ENCODE measurements at places on chromosomes 5 and 9.

GRCh38 chr5:127518319-127518621 is 830 bp downstream of the PRRC1 start:
- DNase-seq: peak; percentile 43

GRCh38 chr5:134581241-134581981 is 51.2 kb downstream of the SAR1B start:
- DNase-seq: no peak

- DNase-seq: no peak
These were observed 257.1 kb downstream of the FBXL7 start for GRCh38 chr5:15757103-15757502.

GRCh38 chr9:19552282-19553105 is 143.7 kb downstream of the ACER2 start:
- DNase-seq: no peak

DNA sequence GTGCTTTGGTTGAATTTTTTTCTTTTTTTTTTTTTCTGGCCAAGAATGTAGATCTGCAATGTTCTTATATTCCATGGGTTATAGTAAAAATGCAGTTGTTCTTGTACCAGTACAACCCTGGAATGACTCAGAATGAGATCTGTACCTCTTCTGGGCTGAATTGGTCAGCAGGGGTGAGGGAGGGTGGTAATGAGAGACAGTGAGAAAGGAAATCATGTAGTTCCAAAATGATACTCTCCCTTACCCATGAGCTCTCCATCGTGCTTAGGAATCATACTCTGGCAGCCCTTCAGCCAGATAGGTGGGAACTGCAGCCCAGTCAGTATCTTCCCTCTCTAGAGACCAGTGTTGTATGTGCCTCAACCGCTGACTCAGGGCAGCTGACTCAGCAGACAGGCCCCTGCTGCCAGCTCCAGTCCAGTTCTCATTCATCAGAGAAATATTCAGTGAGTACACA is 2.1 kb upstream of the GLIS3 start:
- DNase-seq: no peak

GRCh38 chr9:94719878-94720277 is 6.6 kb upstream of the AOPEP start:
- no peak for DNase-seq

GRCh38 chr5:149745-150485 is 41.4 kb upstream of the LRRC14B start:
- DNase-seq: no peak

Measured in GM13977 (cell line).